Thymus (tissue), 14 donors: ENCODE measurements at places on chromosomes 5 and 9. TPM values are rescaled to one million over a fixed set of nuclear protein-coding genes. Genes with fewer than 3 reads are reported as not detected.
A peak's percentile ranks its signal among the peaks of the same experiment; 100 is the strongest.

DNA sequence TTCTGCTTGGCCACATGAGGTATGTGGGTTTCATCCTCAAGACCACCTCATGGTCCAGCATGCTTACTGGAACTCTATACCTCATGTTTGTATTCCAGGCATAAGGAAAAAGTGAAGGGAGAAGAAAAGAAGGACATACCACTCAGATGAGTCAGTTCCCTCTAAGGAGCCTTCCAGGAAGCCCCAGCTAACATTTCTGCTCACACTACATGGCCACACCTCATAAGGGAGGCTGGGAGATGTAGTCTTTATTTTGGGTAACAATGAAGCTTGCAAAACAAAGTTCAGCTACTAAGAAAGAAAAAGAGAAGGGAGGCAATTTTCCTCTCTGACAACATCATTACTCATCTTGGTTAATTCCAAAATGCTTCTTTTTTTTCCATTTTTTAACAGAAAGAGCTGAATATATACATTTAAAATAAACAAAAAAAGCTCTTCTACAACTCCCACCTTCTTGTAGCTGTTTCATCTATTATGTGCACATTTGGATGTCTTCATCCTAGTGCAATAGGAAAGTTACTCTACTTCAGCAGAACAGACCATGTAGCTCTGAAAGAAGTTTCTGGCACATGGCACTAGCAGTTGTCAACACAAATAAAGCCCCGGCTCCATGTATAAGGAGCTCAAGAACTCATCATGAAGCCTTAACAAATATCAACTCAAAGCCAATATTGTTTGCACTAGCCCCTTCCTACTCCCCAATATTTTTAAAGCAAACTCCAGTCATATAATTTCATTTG is 123.6 kb upstream of the CCDC112 start:
- H3K4me1 ChIP-seq, result no peaks in the 10 kb centered on the region
- H3K27ac ChIP-seq, result no peak overlapping the region
- H3K36me3 ChIP-seq, result no peaks in the 10 kb centered on the region
- H3K27me3 ChIP-seq, result no peaks in the 10 kb centered on the region
- DNase-seq, result no peak

GRCh38 chr9:137463931-137464290 is 4.8 kb upstream of the NSMF start:
- no peak overlapping the region for H3K4me3 ChIP-seq
- DNase-seq, result no peak
- no peaks in the 10 kb centered on the region for H3K36me3 ChIP-seq
- peaks cover 11% of the 10 kb centered on the region for H3K27me3 ChIP-seq
- H3K4me1 ChIP-seq, result peaks cover 34% of the 10 kb centered on the region
- no peak overlapping the region for H3K27ac ChIP-seq

DNA sequence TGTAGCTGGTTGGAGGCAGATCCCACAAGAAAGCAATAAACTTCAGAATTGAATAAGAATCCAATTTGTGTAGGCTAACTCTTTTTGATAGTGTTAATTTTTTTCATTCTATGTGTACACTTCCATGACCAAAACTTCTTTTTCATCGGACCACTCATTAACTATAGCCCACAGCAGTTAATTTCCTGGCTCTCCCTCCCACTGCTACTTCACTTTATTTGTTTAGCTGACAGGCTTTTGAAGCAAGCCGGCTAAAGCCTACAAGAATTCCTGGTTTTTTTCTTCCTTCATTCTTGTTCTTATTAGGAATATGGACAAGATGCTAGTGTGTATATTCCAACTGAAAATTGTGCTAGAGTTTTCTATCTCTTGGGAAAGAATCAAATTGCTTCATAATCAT is 329.2 kb upstream of the CCNH start:
- H3K27me3 ChIP-seq, result no peaks in the 10 kb centered on the region
- DNase-seq, result no peak
- H3K4me1 ChIP-seq, result no peaks in the 10 kb centered on the region
- H3K4me3 ChIP-seq, result no peak overlapping the region

GRCh38 chr5:158709279-158709678 is 390.4 kb downstream of the EBF1 start:
- H3K27ac ChIP-seq, result no peak overlapping the region
- DNase-seq, result no peak
- peaks cover 2% of the 10 kb centered on the region for H3K36me3 ChIP-seq
- H3K4me1 ChIP-seq, result no peaks in the 10 kb centered on the region

DNA sequence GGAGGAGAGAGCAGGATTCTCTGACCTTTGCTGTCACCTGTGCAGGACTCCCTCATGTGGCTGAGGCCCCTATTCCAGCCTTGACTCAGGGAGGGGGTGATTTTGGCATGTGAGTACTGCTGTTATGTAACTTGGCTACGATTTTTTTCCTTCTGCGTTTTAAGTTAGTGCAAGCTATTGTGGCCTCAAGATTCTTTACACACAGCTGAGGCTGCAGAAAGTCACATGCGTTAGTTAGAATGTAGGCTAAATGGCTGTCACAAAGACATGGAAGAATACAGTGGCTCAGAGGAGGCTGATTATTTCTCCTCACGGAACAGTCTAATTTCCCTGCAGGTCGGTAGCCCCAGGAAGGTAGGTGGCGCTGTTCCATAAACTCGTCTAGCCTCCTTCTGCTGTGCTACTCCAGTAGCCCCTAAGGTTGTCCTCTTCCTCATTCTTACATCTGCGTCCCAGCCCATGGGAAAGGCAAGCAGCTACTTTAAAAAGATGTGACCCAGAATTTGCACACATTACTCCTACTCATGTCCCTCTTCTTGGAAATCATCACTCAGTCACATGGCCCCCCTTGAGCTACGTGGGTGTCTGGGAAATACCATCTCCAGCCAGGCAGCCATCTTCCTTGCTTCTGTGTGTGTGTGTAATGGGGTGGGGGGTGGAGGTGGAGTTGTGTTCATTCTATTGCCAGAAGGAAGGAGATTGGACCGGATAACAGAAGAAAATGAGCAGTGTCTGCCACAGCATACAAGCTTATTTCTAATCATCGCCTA is 486.6 kb downstream of the CCDC171 start:
- no peak overlapping the region for H3K4me3 ChIP-seq
- no peak for DNase-seq
- no peaks in the 10 kb centered on the region for H3K27me3 ChIP-seq

GRCh38 chr5:147930769-147931168 is 24.4 kb upstream of the C5orf46 start:
- no peaks in the 10 kb centered on the region for H3K27me3 ChIP-seq
- DNase-seq, result no peak
- H3K4me1 ChIP-seq, result no peaks in the 10 kb centered on the region
- no peak overlapping the region for H3K27ac ChIP-seq
- H3K4me3 ChIP-seq, result no peak overlapping the region

Gene OGN
- 3.4 TPM for polyA plus RNA-seq

- DNase-seq, result no peak
- no peak overlapping the region for H3K4me3 ChIP-seq
- no peak overlapping the region for H3K27ac ChIP-seq
- no peaks in the 10 kb centered on the region for H3K36me3 ChIP-seq
These were observed 26.9 kb upstream of the SYK start for GRCh38 chr9:90774682-90775081.

Gene GARIN3
- polyA plus RNA-seq, result not detected

GRCh38 chr5:98796197-98796972 is 22.9 kb downstream of the RGMB start:
- H3K27ac ChIP-seq, result no peak overlapping the region
- H3K36me3 ChIP-seq, result no peaks in the 10 kb centered on the region
- H3K4me1 ChIP-seq, result no peaks in the 10 kb centered on the region
- peak; percentile 54 for DNase-seq

DNA sequence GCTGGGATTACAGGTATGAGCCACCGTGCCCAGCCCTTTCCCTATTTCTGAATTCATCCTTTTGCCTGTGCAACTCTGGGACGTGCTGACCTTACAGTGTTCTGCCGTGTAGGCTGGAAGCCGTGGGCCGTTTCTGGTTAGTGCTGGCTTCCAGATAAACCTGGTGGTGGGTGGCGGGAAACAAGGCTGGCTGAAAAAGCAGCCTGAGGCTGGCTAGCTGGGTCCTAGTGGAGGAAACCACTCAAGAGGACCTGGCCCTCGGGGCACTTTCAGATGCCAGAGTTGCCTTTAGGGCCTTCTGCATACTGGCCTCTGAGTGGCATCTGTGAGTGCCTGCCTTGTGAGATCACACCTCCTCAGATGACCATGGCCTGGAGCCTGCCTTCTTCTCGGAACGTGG is 26.9 kb downstream of the GALNT12 start:
- H3K27ac ChIP-seq, result no peak overlapping the region
- H3K4me3 ChIP-seq, result no peak overlapping the region
- no peaks in the 10 kb centered on the region for H3K27me3 ChIP-seq
- no peaks in the 10 kb centered on the region for H3K36me3 ChIP-seq

DNA sequence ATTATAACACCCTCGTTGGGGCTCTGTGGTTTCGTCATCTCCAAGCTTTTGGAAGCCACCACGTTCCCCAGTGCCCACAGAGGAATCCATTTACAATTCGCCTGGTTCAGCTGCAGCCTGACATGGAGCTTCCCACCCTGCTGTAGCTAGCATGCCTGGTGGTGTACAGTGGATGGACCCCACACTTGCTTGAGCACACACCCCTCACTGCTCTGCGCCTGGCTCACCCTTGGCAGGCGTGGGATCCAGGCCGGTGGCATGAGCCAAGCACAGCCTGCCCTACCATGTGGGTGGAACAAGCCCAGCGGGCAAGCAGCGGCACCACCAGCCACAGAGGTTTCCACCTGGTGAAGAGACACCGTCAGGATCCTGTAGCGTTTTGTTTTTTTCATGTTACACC is 1045.7 kb upstream of the CDH9 start:
- no peaks in the 10 kb centered on the region for H3K4me1 ChIP-seq
- H3K36me3 ChIP-seq, result no peaks in the 10 kb centered on the region
- DNase-seq, result no peak
- H3K4me3 ChIP-seq, result no peak overlapping the region

GRCh38 chr5:40395251-40395650 is 284.5 kb upstream of the PTGER4 start:
- H3K4me1 ChIP-seq, result no peaks in the 10 kb centered on the region
- DNase-seq, result no peak
- no peaks in the 10 kb centered on the region for H3K36me3 ChIP-seq
- no peak overlapping the region for H3K4me3 ChIP-seq
- H3K27me3 ChIP-seq, result no peaks in the 10 kb centered on the region
- no peak overlapping the region for H3K27ac ChIP-seq

Gene EPB41L4A
- polyA plus RNA-seq, result 5.2 TPM

DNA sequence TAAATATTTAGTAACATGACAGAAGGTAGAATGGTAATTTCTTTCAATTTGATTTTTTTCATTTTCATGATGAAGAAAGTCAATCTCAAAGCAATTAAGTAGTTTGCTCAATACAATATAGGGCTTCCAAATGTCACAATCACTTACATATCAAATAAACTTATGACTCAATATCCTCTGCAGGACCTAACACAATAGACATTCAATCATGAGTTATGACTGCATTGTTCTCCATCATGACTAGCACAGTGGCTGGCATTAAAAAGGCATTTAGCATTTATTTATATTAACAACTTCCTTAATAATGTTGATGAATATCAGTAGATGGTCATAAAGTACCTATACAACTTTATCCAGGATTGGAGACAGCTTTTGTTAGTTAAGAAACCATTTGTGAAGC is 1499.6 kb downstream of the EFNA5 start:
- no peak for DNase-seq
- H3K4me1 ChIP-seq, result no peaks in the 10 kb centered on the region
- H3K27me3 ChIP-seq, result no peaks in the 10 kb centered on the region
- H3K4me3 ChIP-seq, result no peak overlapping the region
- H3K27ac ChIP-seq, result no peak overlapping the region
